Activated effector memory CD4-positive, alpha-beta T cell treated with Interleukin-2 at 50 U/mL for 16 hours (primary cell): ENCODE measurements at places on chromosomes 13 and 19.

- DNase-seq = no peak
Observed at GRCh38 chr13:101390461-101390860, 25.8 kb downstream of the NALCN start.

DNA sequence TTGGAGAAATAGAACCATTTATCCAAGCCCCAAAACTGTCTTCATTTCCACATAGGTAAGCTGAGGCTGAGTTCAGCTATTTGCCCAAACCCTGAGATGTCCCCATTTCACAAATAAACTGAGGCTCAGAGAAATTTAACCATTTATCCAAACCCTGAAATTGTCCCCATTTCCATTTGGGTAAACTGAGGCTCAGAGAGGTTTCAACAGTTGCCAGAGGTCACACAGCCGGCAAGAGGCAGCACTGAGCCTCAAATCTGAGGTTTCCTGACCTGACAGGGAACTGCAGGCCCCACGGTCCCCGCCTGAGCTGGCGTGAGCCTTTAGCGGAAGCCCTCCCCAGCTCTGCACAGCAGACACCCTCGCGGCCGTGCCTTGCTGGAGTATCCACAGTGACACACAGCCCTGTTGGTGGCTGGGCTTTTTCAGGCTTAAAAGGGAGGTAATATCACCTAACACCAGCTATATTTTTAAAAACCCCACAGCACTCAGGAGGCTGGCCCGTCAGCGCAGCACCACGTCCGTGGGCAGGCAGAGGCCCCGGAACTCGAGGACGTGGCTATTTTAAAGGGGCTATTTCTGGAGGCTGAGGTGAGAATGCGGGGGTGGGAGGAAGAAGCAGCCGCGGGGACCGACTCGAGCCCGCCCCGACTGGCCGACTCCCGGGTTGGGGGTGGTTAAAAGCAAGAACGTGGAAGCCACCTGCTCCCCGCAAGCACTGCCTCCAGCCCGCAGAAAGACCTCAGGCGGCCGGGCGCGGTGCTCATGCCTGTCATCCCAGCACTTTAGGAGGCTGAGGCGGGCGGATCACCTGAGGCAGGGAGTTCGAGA lies 18.5 kb downstream of the PTPRS start:
- no peak for DNase-seq

- peak; percentile 67 for DNase-seq
Observed at GRCh38 chr19:49301165-49301865, 23.7 kb downstream of the SLC6A16 start.

DNA sequence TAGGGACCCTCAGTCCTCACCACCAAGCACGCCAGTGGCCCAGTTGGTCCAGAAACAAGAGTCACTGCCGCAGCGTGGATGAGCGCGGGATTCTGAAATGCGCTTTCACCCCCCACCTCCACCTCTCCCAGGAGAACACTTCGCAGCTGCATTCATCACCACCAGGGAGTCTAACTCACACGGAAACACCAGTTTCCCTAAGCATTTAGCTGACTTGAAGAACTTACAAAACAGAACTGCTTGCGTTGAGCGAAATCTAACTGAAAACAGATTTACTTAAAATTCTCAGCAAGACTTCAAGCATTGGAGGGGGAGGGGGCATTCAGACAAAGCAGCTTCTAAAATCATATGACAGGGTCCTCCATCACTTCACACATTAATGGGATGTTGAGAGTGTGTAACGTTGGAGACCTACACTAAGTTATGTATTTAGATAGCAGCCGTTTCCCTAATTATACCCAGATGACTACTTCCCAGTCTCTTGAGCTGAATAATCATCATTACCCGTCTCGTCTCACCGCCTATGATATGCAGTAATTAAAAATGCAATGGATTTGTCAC lies 258.2 kb upstream of the IRS2 start:
- no peak for DNase-seq

DNA sequence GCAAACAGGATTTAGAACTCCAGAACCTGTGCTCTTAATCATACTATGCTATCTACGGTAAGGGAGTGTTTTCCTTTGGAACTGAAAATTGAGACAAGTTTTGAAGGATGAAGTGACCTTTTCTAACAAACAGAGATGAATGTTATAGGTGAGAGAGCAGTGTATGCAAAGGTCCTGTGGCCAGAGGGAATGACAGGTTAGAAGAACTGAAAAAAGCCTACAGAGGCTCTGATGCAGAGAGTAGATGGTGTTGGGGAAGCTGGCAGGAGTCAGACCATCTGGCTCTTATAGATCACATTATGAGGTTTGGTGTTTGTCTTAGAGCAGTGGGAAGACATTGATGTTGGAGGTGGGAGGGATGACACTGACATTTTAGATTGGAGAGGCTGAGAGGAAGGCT lies 2.0 kb downstream of the PCCA start:
- no peak for DNase-seq

- DNase-seq = no peak
Observed at GRCh38 chr13:31675440-31675953, 63.8 kb upstream of the RXFP2 start.

DNA sequence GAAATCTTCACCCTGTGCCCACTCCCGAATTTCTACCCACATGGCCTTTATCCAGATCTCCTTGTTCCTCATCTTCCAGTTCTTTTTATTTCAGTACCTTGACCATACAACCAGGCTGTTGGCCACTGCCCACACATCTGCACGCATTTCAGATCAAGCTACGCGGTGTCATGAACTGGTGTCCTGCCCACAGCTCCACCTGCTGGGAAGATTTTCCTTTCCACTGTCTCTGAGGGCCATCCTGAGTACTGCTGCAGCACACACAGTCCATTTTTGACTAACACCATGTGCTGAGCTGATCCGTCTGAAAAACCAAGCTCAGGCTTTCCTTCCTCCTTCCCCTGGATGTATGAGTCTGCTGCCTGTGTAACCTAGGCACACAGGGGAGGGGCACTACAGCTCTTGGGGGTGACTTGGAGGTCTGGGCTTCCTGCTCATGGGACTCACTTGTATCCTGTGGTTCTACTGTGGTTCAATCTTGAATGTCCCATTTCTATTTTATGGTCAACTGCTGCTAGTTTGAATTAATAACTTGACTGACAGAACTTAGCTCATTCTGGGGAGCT lies 71.9 kb downstream of the WASF3 start:
- DNase-seq = no peak

DNA sequence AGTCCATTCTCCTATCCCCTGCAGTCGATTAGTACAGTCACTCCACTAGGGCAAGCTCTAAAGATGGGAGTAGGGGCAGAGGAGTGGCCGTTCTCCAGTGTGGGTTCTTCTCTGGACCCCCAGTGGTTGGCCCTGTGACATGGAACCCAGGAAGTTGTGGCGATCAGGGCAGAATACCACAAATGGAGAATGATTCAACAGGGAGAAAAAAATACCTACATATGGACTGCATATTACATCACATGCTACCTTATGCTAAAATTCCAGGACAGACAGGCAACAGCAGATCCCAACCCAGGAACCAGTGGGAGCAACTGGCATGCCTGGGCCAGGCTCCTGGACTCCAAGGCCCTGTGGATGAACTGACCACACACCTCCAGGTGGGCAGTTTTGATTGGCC lies 20.4 kb downstream of the POU2F2 start:
- no peak for DNase-seq

DNA sequence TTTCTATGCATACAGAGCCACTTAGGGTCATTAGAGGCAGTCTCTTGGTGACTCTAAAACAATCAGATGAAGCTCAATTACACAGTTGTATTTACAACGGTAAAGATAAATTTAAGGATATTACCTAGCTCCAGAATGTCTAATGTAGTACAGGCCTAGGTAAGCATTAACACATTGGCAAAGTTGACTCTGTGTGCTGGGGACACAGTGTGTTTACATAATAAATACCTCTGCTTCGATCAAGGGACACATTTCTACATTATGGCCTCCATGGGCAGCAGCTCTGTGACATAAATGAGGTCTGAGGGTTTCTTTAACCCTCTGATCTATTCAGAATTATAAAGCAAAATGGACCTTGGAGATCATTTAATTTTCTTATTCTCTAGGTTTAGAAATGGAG lies 74.7 kb downstream of the SERP2 start:
- no peak for DNase-seq

- DNase-seq = no peak
Observed at GRCh38 chr13:24997367-24997967, 98.5 kb upstream of the PABPC3 start.

DNA sequence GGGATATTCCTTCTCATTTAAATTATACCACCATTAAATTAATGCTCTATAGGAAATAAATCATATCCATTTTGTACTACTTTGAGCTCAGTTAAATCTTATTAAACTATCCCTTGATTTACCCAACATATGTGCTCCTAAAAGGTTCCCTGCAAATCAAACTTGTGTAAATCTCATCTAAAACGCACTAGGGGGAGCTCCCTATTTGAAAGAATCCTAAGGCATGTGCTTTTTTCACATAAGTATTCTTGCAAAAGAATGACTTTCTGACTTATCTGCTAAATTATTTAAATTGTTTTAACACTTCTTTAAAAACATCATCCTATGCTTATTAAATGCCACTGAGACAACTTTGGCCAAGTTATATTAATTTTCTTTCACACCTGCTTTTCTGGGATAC lies 7.9 kb downstream of the INTS6 start:
- DNase-seq = no peak

DNA sequence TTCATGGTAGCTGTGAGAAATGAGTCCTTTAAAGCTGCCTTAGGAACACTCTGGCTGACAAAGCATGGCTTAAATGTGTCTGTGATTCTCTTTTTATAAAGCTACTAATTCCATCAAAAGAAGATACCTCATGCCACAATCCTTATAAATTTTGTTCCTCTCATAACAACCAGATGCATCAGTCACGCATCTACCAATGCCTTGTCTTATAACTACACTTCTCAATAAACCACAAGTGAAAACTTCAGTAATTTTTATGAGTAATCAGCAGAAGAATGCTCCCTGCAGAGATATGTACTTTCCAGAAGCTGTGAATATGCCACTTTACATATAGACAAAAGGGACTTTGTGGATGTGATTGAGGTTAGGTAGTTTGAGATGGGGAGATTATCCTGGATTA lies 147.8 kb downstream of the SUCLA2 start:
- no peak for DNase-seq

GRCh38 chr13:59326717-59327116 lies 837.0 kb downstream of the DIAPH3 start:
- no peak for DNase-seq

GRCh38 chr19:43124360-43124759 lies 41.9 kb upstream of the PSG2 start:
- DNase-seq = no peak

GRCh38 chr19:54470991-54471782 lies 1.9 kb downstream of the CDC42EP5 start:
- no peak for DNase-seq

DNA sequence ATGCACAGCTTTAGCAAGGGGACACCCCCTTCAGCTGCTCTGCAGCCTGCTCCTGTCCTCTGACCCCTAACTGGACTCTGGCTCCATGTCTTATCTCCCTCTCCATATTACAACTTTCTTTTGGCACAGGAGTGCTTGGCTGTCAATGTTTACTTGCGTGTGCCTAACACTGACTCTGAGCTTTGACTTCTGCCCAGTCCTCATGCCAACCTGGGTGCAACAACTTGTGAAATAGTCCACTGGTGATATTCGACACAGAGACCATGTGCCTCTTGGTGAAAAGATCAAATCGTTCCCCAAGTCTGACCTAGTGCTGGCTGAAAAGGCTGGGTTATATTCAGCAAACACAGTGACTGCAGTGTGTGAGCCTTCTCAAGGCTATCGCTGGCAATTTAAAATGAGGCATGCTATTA lies 34.1 kb upstream of the KLF12 start:
- no peak for DNase-seq

- no peak for DNase-seq
Observed at GRCh38 chr19:39356647-39357046, 14.4 kb downstream of the SAMD4B start.

DNA sequence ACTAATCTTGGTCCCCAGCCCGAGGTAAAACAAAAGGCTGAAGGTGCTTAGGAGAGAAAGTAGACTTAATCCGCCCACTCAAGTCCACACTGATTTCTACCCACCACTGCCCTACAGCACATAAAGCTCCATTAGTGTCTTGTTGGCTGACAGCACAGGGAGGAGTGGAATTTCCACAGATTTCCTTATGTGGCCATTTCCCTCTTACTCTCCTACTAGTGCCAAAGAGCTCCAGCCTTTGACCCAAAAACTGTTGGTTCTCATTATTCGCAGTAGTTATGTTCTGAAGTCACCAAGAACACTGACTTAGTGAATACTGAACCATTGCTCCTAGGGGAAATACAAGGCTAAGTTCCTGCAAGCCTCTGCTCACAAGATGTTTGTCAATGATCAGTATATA lies 61.2 kb downstream of the RAB20 start:
- DNase-seq = no peak

DNA sequence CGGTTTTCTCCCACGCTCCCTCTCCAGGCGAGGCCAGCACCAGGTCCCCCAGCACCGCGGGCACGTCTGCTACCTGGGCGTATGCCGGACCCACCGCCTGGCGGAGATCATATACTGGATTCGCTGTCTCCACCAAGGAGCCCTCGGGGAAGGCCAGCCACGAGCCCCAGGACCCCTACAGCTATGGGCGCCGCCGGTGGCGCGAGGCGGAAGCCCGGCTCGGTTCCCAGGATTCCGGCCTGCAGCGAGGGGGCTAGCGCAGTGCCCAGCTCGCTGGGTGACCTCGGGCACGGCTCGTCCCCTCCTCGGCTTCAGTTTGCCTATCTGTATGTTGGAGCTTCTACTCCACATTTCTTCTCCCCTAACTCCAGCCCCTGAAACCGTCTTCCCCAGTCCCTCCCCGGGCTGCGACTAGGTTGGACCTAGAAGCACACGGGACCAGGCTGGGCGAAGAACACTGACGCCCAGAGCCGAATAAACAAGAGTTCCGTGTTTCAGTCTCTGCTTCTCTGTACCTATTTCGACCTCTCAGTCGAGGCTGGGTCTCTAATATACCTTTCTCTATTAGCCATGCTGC lies 749 bp upstream of the CPT1C start:
- DNase-seq = no peak

DNA sequence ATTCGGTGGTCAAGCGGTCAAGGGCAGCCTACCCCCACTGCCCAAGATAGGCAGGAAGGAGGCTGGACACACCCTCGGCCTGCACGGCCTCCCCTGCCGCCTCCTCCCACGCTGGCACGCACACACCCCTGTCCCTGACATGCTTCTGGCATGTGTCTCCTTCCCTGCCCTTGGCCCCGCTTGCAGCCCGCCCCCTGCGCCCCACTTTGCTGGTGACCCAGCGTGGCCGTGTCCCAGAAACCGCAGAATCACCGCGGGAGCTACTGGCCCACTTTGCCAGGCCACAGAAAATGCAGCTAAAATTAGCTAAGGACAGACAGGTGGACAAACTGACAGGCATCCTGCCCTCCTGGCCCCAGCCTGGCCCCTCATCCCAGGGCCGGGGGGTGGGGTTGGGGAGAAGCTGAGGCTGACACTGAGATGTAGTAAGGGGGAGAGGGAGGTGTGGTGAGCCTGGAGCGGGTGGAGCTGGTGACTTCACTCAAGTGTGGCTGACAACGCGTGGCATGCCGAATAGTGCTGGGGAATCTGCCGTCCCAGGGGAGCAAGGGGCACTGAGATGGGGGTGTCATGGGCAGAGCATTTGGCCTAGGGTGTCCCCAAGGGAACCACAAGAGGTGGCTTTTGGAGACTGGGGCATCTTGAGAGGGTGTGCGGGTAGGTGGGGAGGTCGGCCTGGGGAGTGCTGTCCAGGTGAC lies 2.4 kb downstream of the SHANK1 start:
- DNase-seq = no peak

GRCh38 chr13:52787235-52787634 lies 47.6 kb upstream of the CNMD start:
- no peak for DNase-seq

- no peak for DNase-seq
Observed at GRCh38 chr19:16825312-16826052, 3.7 kb upstream of the SIN3B start.

- no peak for DNase-seq
Observed at GRCh38 chr13:39254601-39255000, 216.3 kb downstream of the NHLRC3 start.
